ENCODE measurements at places on chromosomes 1 and 21. TPM values are rescaled to one million over a fixed set of nuclear protein-coding genes. Genes with fewer than 3 reads are reported as not detected.

DNA sequence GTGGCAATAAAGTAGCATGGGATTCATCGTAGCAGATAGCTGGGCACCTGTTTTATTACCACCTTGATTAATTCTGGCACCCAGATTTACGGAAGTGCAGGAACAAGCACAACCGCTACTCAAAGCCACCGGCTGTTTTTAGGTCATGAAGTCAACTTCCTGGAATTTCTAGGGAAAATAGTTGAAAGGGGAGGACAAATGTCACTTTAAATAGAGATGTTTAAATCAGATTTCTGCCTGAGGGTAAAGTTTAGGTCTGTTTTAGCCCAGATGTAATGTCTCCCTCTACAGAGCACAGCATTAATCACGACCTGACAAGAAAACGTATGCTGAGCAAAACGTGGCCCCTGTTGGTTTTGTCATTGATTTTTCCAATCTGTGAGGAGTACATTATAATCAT is 8.0 kb downstream of the ADGRL2 start:
- DNase-seq = no peak

DNA sequence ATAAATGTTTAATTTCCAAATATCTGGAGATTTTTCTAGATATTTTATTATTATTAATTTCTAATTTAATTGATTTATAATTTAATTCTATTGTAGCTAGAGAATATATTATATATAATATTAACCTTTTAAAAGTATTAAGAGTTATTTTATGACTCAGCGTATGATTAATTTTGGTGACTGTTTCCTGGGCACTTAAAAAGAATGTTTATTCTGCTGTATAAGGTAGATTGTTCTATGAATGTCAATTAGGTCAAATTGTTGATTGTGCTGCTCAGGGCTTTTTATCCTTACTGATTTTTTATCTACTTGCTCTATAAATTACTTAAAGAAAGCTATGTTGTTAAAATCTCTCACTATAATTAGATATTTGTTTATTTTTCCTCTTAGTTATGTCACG is 20.1 kb upstream of the GJA8 start:
- no peak for DNase-seq

GRCh38 chr1:159923203-159924024 is 1.9 kb downstream of the TAGLN2 start:
- DNase-seq = peak; percentile 86

DNA sequence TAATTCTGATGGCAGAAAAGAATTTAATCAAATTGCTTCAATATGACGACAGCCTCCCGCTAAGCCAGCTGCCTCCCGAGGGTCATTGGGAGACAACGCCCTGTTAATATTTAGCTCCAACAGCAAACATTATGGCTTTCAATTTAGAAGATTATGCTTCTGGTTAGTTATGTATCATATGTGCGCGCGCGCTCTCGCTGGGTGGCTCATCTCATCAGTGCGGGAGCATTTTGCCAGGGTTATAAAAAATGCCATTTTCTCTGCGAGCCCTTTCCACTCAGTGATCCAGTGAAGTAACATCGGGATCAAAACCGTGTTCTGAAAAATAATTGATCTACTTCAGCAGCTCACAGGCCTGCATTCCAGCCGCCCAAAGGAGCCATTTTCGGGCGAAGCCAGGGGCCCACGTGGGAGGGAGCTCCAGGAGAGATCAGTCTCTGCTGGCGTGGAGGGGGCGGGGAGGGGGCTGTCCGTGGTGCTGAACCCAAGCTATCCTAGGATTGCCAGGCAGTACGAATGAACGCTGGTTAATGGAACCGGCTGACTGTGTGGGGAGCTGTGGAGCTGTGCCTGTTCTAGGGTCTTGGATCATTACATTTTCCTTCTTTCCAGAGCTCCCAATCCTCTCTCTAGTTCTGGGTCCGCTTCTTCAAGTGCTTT is 219.1 kb upstream of the ZC3H12A start:
- DNase-seq = peak; percentile 7

- DNase-seq = no peak
Observed at GRCh38 chr1:221069986-221070385, 190.7 kb downstream of the HLX start.

- DNase-seq = no peak
Observed at GRCh38 chr1:51410568-51411460, 80.5 kb upstream of the TTC39A start.

Gene OR14C36
- not detected for total RNA-seq

Gene SPRR2D
- total RNA-seq = not detected

DNA sequence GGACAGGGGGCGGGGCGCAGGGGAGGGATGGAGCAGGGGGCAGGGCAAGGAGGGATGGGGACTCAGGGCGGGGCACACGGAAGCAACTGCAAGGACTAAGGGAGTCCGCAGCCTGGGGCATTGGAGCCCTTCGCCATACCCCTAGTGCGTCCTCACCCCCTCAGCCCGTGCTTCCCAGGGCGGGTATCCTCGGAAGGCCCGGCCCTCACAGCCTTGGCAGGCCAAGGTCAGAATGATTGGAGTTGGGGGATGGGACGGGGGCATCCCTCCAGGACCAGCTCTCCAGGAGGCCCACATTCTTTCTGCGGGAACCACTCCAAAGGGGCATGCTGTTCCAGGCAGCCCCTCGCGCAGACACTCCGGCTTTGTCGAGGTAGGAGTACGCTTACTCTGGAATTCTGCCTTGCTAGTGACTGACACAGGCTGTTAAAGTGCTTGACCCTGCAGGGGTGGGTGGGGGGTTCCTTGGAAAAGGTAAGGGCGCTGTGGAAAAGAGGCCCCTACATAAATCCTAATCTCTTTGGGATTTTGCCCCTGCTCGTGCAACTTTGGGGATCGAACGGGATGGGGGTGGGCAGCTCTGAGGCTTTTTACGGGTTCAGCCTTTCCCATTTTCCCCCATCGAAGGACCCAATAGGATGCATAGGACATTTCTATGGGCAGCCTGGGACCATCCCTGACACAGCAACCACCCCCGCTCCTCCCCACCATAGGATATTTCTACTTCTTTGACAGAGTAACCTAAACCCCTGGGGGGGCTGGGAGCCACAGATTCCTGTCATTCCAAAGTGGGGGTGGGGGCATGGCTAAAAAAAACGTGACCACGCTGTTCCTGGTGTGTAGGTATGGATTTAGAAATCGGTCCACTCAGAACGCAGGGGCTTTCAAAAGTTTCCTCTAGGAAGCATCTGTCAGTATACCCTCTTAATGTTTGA is 738 bp upstream of the TRIM11 start:
- DNase-seq = no peak

DNA sequence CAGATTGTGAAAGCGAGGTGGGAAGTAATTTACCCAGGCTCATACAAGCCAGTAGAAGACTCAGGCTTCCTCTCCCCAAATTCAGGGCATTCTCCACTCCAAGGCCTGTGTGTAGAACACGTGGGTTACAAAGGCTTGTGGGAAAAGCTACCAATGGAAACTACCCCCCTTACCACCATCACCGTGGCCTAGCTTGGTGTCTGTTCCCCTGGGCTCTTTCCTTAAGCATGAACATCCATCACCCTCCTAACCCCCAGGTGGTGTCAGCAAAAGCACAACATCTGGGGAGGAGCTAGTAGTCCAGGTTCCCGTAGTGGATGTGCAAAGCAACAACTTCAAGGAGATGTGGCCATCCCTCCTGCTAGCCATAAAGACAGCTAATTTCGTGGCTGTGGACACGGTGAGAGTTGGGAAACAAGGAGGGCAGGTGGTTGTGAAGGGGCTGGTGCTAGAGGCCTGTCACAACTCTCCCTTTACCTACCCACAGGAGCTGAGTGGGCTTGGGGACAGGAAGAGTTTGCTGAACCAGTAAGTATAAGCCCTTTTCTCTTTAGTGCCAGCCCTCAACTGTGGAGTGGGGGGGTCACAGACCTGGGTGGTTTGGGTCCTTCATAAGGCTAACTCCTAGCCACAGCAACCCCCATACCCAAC is 701 bp upstream of the MUTYH start:
- DNase-seq = peak; percentile 13

Gene PALMD
- 0.63 TPM for total RNA-seq

- DNase-seq = no peak
Observed at GRCh38 chr1:36157973-36158826, 2.2 kb downstream of the MAP7D1 start.

Gene LGALS8
- total RNA-seq = 20.8 TPM
